ENCODE measurements at places on chromosomes 12 and 14. TPM values are rescaled to one million over a fixed set of nuclear protein-coding genes. Genes with fewer than 3 reads are reported as not detected.
A peak's percentile ranks its signal among the peaks of the same experiment; 100 is the strongest.

The PRH2 gene
- not detected for total RNA-seq

The SOCS2 gene
- total RNA-seq = 5.8 TPM

The OR6C3 gene
- total RNA-seq = not detected

The NOS1 gene
- total RNA-seq = 1.7 TPM

The TEX22 gene
- 2.0 TPM for total RNA-seq

The CEBPE gene
- total RNA-seq = not detected

The RPS29 gene
- 1,410 TPM for total RNA-seq

The CD27 gene
- total RNA-seq = 0.40 TPM

The CYP46A1 gene
- not detected for total RNA-seq

The CLEC4A gene
- 0.96 TPM for total RNA-seq

The NEDD1 gene
- total RNA-seq = 11.2 TPM

DNA sequence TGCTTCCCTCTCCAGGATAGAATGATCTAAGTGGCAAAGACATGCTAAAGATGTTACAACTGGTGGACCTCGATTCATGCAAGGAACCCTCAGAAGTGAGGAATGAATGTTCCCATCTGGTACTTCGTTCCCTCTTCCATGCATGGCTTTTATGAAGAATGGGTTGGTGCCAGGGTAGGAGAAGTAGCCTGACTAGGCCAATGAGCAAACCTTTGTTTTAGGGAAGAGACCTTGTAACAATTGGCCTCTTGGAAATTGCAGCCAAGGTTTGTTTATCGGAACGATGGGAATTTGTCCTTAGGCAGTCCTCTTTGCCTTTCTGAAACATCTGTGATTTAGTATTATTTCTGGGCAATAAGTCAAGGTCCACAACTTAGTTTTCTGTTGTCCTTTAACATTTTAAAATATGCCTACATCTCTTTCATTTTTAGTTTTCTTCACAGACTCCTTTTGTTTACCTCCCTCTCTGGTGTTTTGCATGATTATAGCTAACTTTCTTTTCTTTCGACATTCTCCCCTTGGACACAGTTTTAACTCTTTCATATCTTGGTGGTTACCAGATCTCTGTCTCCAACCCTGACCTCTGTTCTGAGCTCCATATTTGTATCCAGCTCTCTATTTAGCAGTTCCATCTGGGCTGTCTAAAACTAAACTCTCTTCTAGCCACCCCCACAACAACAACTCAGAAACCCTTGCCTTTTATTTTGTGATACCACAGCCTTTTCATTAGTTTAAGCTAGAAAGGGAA is 70.0 kb downstream of the DIP2B start:
- ATAC-seq = no peak

GRCh38 chr12:123119808-123120207 is 31.1 kb downstream of the PITPNM2 start:
- no peak for ATAC-seq

DNA sequence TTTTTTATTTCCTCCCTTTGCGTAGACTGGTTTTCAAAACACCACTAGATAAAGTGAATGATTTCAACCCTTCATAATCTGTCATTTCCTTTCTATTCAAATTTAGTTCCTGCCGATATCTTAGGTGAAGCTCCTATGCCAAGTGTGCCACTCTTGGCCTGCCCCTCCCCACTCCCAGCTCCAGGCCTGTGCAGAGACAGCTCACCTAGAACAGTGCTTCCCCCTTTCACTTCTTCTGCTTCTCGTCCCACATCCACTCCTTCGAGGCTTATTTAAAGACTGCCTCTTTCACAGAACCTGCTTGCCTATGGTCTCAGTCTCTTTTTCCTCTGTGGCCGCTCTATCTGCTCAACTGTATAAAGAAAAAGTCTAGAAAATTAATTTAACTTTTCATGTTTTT is 473.8 kb downstream of the RAD51B start:
- ATAC-seq = peak; percentile 38

DNA sequence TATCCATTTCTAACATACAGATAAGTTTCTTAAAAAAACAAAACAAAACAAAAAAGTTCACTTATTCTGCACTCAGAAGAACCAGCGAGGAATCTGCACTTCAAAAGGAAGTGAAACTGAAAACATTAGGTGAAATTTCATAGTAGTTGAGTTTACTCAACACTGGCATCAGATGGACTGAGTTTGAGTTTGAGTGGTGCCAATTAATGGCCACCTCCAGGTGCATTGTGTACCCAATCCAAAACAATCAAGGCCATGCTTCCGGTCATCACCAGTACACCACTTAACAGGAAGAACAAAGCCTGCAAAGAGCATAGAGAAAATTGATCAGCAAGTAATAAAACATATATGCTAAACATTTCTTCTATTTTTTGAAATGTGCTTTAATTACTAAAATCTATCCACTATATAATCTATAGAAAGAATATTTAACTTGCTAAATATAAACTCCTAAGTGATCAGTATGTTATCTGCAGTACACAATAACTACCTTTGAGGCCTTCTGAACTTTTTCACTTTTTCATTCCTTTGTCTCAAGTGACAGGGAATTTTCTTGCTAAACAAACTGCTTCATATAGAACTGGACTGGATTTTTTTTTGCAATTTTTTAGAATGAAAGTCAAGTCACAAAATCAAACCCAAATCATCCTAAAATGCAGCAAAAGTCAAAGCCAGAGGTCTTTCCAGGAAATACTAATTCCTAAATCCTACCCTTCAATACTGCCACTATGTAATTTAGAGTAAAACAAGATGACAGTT is 11.5 kb downstream of the SLC38A2 start:
- ATAC-seq = no peak

DNA sequence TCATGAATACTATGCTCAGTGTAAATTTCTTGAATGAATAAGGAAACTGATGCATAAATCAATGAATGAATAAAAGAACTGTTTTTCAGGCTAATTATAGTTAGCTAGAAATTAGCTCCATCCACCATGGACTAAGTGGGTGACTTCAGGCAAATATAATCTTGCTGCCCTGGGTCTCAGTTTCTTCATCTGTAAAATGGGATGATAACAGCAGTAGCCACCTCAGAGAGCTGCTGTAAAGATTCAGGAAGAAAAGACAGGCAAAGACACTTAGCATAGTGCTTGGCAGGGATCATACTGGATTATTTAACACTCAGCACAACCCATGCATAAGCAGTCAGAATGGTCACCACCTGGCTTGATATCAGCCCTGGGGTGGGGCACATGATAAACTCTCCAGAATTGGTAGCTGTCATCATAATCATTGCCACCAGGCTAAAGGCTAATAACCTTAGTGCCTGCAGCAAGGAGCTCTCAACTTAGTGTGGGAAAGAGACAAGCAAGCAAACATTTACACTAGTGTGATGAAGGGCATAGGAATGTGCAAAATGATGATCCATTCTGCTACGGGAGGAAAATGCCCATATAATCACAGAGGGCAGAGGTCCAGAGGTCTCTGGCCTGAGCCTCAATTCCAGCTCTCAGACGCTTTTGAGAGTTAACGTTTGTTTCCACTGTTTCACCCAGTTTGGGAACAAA is 234.7 kb upstream of the TBX3 start:
- ATAC-seq = no peak

- ATAC-seq = no peak
These were observed 86.0 kb upstream of the ATF1 start for GRCh38 chr12:50677858-50678257.

DNA sequence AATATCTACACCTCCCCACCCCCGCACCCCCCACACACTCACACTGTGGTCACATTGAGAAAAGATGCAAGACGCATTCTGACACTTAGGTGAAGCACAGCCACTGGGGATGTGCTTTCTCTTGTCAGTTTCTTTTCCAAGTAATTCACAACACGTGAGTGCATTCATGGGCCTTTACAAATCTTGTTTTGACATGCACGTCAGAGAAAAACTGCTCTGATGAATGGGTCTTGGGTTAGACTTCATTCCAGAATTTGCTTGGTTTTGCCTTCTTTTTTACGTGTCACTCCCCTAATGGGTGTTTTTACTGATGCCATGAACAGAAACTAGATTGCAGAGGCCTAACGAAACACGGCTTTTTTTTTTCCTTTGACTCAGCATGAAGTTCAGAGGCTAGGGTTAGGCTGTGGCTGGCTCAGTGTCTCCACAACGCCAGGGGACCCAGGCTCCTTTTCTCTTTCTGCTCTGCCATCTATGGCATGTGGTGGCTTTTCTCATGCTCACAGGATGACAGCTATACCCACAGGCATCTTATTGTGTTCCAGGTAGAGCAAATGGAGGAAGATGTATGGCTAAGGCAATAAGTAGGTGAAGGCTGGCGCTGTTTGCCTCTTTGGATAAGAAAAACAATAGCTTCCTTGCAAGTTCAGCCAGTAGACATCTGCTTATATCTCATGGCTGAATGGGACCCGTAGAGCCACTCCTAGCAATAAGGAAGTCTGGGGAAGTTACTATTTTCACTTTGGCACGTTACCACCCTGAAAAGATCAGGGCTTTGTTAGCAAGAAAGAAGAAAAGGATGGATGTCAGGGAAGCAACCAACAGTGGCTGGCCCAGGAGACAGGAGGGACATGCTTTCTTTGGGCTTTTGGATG is 253.3 kb downstream of the SLC15A4 start:
- no peak for ATAC-seq

DNA sequence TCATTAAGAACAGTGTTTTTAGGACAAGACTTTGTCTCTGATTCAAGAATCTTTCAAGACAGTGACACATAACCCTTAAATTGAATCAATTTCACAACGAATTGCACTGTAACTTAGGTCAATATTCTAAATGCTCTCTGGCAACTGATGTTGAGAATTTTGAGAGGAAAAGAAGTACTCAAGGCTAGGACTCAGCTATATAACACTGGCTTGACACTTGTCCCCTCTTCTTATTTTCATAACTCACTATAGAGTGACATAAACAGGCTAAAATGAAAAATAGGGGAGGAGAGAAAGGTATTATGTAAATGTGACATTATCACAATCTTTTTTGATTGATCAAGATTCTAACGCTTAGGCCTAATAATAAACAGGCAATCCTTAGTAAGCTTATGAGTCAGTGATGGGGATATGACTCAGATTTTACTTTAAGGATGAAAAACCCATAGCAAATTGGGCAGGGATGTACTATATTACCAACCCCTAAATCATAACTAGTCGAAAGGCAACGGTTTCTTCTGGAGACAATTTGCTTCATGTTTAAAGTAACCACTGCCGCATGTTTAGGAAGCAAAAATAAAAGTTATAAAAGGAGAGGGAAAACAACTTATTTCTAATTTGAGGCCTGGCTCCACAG is 10.9 kb downstream of the BTG1 start:
- peak; percentile 40 for ATAC-seq

DNA sequence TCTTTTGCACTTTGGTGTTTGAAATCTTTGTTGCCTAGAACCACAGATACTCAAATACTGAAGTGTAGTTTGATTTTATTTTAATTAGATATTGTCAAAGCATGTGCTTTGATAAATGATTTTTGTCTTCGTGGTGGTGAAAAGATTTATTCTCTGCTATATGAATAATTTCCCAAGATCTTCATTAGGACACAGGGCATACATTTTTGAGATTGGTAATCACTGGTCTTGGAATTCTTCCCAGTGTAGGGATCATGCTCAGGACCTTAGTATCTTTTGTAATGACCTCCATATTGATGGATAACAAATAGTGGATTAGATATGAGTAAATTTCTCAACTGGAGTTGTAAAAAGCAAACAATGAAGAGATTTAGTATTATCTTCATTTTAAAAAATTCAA is 28.2 kb downstream of the TBK1 start:
- ATAC-seq = no peak

DNA sequence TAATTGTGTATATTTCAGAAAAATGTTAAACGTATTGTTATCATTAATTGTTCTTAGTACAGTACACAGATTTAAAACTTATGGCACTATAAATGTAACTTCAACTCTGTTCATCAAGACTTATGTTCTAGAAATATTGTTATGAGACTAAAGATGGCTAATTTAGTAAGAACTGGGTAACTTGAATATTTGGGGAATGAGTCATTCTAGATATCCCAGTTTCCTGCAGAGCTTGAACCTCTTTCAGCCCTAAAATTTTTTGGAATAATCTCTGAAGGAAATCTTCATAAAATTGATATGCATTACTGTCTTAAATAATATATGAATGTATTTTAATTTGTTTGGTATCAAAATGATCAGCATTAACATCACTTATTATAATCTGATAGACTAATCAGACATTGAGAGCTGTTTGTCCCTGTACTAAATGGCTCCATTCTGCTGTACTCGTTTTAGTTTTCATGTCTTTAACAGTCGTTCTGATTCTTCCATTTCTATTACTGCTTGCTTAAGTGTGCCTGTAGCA is 87.1 kb downstream of the VEZT start:
- ATAC-seq = no peak

DNA sequence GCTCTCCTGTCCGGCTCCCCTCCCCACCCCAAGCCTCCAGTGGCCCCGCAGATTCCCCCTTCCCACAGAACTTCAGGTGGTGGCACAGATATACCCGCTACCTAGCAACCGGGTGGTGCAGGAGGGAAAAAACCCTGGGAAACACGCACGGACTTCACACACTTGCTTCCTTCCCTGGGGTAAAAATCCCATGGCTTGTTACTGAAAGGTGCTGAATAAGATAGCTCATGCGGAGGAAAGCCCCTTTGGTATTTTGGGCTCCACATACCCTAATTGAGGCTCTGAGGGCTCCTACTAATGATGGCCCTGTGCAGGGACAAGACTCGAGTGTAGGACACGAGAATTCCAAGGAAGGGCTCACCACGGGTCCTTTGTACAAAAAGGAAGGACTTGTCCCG is 869 bp upstream of the RIMBP2 start:
- no peak for ATAC-seq

DNA sequence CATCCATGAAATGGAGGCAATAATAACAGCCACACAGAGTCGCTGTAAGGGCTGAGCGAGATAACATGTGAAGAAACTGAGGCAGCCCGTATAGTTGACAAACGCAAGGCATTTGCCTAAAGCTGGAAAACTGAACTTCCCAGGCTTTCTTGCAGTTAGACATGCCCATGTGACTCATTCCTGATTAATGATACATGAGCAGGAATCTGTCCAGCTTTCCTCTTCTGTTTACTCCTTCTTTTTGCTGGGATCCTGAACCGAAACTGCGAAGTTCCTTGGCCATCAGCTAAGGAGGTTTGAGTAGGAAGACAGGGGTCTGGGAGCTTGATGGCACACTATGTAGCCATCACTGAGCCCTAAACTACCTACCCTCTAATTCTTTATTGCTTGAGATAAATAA is 52.2 kb downstream of the ST8SIA1 start:
- ATAC-seq = peak; percentile 28

DNA sequence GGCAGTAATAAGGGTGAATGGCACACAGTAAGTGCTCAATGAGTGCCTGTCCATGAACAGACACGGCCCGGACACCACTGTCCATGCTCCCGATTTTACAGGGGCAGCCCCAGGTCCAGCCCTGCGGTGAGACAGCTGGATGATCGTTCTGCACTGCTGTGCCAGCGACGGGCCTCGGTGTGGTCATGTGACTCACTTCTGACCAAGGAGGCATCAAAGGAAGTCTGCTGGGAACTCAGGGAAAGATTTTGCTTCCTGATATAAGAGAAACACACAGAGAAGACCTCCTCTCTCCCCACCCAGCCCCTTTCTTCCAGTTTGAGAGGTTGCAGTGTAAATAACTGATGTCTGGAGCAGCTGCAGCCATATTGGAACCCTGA is 126.6 kb downstream of the SCARB1 start:
- no peak for ATAC-seq

GRCh38 chr12:53320352-53321195 is 836 bp downstream of the AAAS start:
- ATAC-seq = no peak

Measured in esophagus mucosa (tissue), 1 donor.